ENCODE measurements at places on chromosomes 2 and 18. TPM values are rescaled to one million over a fixed set of nuclear protein-coding genes. Genes with fewer than 3 reads are reported as not detected.

GRCh38 chr18:69752737-69753380 lies 194.8 kb downstream of the CD226 start:
- DNase-seq: no peak
- no peaks in the 10 kb centered on the region for H3K27me3 ChIP-seq

DNA sequence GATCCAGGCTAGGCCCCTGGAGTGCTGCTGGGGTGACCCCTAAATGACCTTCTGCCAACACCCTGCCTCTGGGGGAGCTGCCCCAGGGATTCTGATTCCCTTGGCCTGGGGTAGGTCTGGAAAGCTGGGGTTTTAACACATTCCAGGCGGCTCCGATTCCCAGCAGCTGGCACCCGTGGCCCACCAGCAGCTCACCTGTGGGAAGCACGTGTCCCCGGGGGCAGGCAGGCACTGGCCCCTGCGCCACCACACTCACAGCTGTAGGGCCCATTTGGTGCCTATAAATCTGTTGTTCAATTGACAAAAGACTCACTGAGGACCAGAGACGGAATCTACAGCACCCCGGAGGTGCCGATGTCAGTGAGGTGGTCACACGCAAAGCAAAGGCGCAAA lies 4.1 kb upstream of the KLHL30 start:
- no peaks in the 10 kb centered on the region for H3K27me3 ChIP-seq
- DNase-seq: no peak
- no peak overlapping the region for H3K27ac ChIP-seq

DNA sequence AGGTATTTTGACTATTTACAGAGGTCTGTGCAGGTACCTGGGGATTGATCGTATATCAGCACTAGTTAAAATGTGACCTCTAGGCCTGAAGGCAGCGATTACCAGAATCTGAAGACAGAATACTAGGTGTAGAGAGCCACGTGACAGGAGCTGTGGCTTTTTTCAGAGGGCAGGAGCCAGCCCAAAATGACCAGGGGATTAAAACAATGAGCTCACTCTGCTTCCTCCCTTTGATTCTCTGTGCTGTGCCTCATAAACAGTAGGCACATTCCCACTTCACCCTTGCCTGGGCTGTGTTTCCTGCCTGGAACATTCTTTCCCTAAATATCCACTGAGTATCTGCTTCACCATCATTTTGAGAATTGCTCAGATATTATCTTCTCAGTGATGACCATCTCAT lies 15.2 kb downstream of the ITGAV start:
- peaks cover 31% of the 10 kb centered on the region for H3K36me3 ChIP-seq
- H3K27me3 ChIP-seq: no peaks in the 10 kb centered on the region
- DNase-seq: no peak

DNA sequence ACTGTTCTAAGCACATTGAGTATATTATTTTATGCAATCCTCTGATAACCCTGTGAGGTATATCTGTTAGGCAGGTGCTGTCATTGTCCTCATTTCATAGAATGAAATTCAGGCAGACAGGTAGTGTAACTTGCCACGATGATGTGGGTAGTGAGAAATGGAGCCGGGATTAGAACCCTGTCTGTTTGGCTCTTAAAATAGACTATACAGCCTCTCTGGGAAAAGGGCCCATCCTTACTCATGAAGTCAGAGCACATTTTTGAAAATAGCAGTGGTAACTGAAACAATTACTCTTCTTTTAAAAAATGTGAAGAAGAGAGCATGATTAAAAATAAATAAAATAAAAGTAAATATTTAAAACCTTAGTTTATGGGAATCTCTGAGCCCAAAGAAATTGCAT lies 23.0 kb downstream of the FAM171B start:
- no peak overlapping the region for H3K27ac ChIP-seq
- H3K4me1 ChIP-seq: no peaks in the 10 kb centered on the region
- H3K4me3 ChIP-seq: no peak overlapping the region
- no peaks in the 10 kb centered on the region for H3K27me3 ChIP-seq
- no peak for DNase-seq
- no peaks in the 10 kb centered on the region for H3K36me3 ChIP-seq

- H3K4me3 ChIP-seq: no peak overlapping the region
- no peaks in the 10 kb centered on the region for H3K4me1 ChIP-seq
- no peaks in the 10 kb centered on the region for H3K27me3 ChIP-seq
- no peaks in the 10 kb centered on the region for H3K36me3 ChIP-seq
- DNase-seq: no peak
- no peak overlapping the region for H3K27ac ChIP-seq
These were observed 173.0 kb upstream of the STK17B start for GRCh38 chr2:196344397-196344796.

- H3K4me3 ChIP-seq: no peak overlapping the region
- no peaks in the 10 kb centered on the region for H3K4me1 ChIP-seq
- no peaks in the 10 kb centered on the region for H3K27me3 ChIP-seq
- peak; percentile 66 for DNase-seq
These were observed 9.1 kb downstream of the CNNM4 start for GRCh38 chr2:96769814-96770213.

DNA sequence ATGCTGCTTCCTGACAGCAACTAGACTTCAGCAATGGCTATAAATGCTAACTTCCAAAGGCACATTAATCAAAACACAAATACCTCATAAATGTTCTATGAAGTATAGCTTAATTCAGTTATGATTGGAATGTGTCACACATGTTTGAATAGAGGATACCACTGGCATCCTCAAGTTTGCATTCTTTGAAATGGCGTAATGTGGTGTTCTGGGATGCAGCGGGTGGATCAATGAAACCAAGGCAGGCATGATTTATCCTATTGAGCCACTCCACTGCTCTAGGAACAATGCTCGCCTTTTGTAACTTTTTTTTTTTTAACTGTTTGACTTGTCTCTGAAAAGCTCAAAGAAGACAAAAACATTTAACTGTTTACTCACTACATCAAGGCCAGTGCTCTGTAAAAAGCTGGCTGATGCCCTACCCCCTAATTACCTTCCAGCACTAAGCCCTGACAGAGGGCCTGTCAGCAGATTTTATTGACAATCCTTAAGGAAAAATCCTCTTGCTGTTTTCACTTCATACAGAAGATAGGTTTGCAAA lies 278.8 kb upstream of the SESTD1 start:
- no peak overlapping the region for H3K4me3 ChIP-seq
- H3K27me3 ChIP-seq: no peaks in the 10 kb centered on the region
- no peaks in the 10 kb centered on the region for H3K36me3 ChIP-seq
- no peak overlapping the region for H3K27ac ChIP-seq
- no peaks in the 10 kb centered on the region for H3K4me1 ChIP-seq

DNA sequence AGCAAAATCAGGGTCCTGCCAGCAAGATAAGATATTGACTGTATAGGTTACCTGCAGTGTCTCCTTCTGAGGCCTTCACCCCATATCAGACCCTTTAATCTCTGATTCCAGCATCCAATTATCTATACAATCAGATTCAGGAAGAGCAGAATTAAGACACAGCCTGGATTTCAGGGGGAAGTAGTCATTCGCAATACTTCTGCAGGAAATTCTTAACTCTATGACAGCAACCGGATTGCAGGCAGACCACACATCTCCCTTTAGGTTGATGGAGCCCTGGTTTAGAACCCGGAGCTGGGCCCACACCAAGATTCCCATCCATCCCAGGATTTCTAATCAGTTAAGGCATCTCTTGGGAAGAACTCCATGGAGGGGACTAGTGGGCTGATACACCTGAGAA lies 9.5 kb downstream of the ARL4C start:
- no peaks in the 10 kb centered on the region for H3K27me3 ChIP-seq
- no peak for DNase-seq
- no peaks in the 10 kb centered on the region for H3K36me3 ChIP-seq
- H3K27ac ChIP-seq: no peak overlapping the region

DNA sequence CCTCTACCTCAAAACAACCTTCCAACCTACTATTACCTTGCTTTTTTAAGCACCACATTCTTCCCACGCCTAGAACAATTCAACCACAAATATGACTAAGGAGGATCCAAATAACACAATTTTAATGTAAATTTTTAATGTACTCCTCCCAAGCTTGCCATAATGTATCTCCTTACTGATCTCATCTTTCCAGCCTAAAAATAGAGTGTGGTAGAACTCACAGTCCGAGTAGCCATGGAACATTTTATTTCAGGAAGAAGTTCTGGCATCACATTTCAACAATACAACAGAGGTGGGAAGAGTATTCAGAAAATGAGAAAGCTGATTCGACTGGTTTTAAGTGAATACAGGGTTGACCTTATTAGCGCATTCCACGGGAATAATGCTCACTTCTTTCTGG lies 15.4 kb downstream of the FEZ2 start:
- H3K4me1 ChIP-seq: no peaks in the 10 kb centered on the region
- DNase-seq: no peak
- H3K4me3 ChIP-seq: no peak overlapping the region
- H3K27ac ChIP-seq: peak overlapping the region; percentile 9

GRCh38 chr2:7956126-7956689 lies 725.6 kb upstream of the ID2 start:
- no peak overlapping the region for H3K27ac ChIP-seq
- H3K4me1 ChIP-seq: peaks cover 29% of the 10 kb centered on the region
- no peak overlapping the region for H3K4me3 ChIP-seq
- DNase-seq: no peak
- H3K27me3 ChIP-seq: no peaks in the 10 kb centered on the region
- no peaks in the 10 kb centered on the region for H3K36me3 ChIP-seq

GRCh38 chr18:13003466-13003896 lies 12.3 kb downstream of the CEP192 start:
- no peak overlapping the region for H3K4me3 ChIP-seq
- no peaks in the 10 kb centered on the region for H3K4me1 ChIP-seq

DNA sequence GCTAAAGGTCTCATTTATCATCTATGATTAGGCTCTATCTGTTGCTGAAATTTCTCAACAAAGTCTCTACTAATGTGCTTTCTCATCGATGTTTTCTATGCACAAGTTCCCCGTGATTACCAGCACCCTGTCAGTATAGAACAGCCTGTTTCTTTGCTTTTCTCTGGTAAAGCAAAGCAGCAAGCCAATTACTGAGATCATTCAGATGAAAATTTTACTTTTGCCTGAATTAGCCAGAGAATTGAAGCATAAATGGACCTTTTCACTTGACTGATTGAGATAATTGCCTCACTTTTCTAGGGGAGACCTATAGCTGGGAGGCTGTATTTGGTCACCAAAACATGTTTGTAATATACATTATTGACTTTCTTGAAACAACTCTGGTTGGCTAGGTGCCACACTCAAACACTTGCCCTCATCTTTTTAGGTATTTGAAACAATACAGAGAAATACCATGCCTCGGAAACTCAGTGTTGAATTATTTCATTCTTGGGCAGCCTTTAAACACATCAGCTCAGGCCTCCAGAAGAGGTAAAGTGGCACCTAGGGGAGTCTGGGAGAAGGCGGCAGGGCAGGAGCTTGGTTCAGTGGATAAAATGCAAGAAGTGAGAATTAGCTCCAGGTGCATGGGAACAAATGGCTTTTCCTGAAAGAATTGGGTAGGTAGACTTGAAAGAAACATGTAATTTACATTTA lies 96.2 kb downstream of the GALNT3 start:
- no peaks in the 10 kb centered on the region for H3K36me3 ChIP-seq
- no peak overlapping the region for H3K27ac ChIP-seq
- DNase-seq: no peak
- H3K4me1 ChIP-seq: peaks cover 13% of the 10 kb centered on the region

DNA sequence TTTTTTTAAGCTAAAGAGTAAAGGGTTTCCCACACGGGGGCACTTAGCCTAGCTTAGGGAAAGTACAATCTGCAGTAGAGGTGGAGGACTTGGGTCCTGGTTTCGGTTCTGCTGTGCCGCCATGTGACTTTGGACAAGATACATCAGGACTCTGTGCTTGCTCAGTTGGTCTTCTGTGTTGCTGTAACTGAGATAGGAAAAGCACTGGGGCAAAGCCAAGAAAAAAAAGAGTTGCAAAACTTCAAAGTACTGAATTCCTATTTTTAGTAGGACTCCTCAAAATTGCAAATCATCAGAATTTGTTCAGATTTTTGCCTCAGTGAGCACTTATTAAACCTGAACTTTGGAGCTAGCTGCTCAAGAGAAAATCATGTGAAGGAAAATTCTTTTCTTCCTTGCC lies 96.3 kb upstream of the STON1 start:
- H3K27ac ChIP-seq: no peak overlapping the region
- no peaks in the 10 kb centered on the region for H3K4me1 ChIP-seq
- no peak for DNase-seq
- no peaks in the 10 kb centered on the region for H3K36me3 ChIP-seq
- H3K27me3 ChIP-seq: no peaks in the 10 kb centered on the region

GRCh38 chr2:9998916-9999654 lies 44.3 kb upstream of the KLF11 start:
- no peaks in the 10 kb centered on the region for H3K36me3 ChIP-seq
- no peaks in the 10 kb centered on the region for H3K4me1 ChIP-seq
- H3K4me3 ChIP-seq: no peak overlapping the region
- no peaks in the 10 kb centered on the region for H3K27me3 ChIP-seq
- H3K27ac ChIP-seq: no peak overlapping the region
- DNase-seq: no peak

DNA sequence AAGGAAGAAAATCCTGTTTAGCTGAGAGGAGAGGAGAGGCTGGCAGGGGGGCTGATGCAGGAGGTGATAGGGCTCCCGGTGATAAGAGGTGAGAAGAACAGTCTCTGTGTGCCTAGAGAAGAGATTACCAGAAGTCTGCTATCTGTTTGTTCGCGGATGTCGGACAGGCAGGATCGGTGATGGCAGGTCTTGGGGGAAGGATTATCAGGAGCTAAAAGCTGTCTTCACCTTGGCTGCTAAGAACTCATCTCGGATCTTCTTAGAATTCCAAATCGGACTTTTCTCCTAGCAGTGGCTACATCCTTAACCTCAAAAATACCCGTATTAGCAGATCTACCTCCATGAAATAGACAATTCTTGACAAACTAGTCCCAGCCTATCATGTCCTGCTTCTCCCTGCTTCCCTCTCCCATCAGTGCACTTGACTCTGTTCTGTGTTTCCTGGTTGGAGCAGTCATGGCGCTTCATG lies 282.1 kb upstream of the TRIB2 start:
- H3K27me3 ChIP-seq: no peaks in the 10 kb centered on the region
- no peak for DNase-seq
- peaks cover 22% of the 10 kb centered on the region for H3K4me1 ChIP-seq
- no peaks in the 10 kb centered on the region for H3K36me3 ChIP-seq

- H3K36me3 ChIP-seq: no peaks in the 10 kb centered on the region
- no peak overlapping the region for H3K4me3 ChIP-seq
- DNase-seq: peak; percentile 52
These were observed 965 bp upstream of the ELOA2 start for GRCh38 chr18:47036298-47036874.

- H3K4me1 ChIP-seq: no peaks in the 10 kb centered on the region
- no peak overlapping the region for H3K27ac ChIP-seq
- H3K4me3 ChIP-seq: no peak overlapping the region
- DNase-seq: peak; percentile 79
- H3K36me3 ChIP-seq: no peaks in the 10 kb centered on the region
These were observed 143.8 kb downstream of the GALNT14 start for GRCh38 chr2:30994227-30995056.

The LINC00305 gene
- not detected for polyA plus RNA-seq

The ZNF521 gene
- 14.1 TPM for polyA plus RNA-seq

The CHST10 gene
- 17.6 TPM for polyA plus RNA-seq

The KIF5C gene
- 4.7 TPM for polyA plus RNA-seq

The ADAM23 gene
- polyA plus RNA-seq: 3.6 TPM

The PPP1R1C gene
- polyA plus RNA-seq: 0.41 TPM

The PTPRN gene
- 9.5 TPM for polyA plus RNA-seq

The CCDC138 gene
- 1.2 TPM for polyA plus RNA-seq

The GDF7 gene
- 0.03 TPM for polyA plus RNA-seq

The SERPINB2 gene
- polyA plus RNA-seq: 9.8 TPM

The TCF23 gene
- polyA plus RNA-seq: not detected

All from SK-N-SH (cell line).